Activated CD4-positive, alpha-beta T cell treated with anti-CD3 and anti-CD28 coated beads, Interleukin-2, amount 50 U/mL, for 16 hours (primary cell): ENCODE measurements at places on chromosomes 16 and 17.

DNA sequence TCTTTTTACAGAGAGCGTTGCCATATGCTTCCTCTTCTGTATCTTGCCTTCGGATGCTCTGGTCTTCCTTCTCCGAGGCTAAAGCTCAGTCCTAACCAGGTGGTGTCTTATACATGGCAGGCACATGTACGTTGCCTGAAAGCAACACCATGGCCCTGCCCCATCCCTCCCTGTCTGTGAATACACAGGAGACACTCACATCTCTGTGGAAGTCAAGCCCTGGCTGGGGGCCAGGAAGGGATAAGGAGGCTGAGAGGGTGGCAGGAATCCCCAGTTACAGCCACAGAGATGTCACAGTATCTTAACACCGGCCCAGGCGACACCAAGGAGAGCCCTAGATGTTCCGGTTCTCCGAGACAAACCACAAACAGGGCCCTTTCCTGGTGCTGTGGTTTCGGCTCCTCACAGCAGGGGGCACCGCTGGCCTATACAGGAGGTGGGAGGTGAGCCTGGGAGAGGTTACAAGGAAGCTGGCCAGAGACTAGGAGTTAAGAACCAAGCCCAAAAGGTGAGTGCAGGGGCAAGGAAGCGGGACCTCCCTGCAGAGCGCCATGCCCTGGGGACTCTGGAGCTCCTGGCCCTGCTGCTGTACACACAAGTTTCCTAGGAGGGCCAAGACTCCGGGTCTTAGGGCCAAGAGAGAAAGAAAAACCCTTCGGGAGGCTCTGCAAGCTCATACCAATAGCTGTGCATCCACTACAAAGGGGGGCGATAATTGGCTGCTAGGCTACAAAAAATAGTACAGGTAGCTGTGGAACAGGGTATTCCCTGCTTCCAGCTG lies 41.7 kb downstream of the SRL start:
- peak; percentile 17 for DNase-seq

- DNase-seq = peak; percentile 30
Measured at GRCh38 chr16:87931504-87931903, 4.8 kb downstream of the CA5A start.

GRCh38 chr17:4810696-4811290 lies 3.8 kb downstream of the PLD2 start:
- DNase-seq = no peak

DNA sequence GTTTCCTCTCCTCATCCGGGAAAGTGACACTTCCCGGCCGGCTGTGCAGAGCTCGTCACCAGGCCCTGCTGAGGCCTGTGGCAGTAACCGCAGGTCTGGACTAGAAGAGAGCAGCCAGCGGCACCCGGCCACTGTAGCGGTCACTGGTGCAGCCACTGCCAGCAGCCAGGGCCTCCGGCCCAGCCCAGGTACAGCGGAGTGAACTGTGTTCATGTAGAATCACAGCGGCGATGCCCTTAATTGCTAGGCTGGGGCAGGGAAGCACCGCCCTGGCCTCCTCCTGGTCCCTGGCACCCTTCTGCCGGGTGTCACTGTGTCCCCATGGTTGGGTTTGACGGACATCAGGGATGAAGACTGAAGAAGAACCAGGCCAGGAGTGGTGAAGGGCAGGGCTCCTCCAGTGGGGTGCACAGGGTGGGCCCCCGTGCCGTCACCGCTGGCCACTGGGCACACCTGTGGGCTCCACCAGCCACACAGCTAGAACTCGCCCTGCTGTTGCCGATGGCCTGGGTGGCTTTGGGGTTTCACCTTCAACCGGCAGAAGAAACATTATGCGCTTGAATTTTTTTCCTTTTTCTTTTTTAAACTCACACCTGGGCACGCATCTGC lies 165.2 kb upstream of the CHMP6 start:
- DNase-seq = no peak

DNA sequence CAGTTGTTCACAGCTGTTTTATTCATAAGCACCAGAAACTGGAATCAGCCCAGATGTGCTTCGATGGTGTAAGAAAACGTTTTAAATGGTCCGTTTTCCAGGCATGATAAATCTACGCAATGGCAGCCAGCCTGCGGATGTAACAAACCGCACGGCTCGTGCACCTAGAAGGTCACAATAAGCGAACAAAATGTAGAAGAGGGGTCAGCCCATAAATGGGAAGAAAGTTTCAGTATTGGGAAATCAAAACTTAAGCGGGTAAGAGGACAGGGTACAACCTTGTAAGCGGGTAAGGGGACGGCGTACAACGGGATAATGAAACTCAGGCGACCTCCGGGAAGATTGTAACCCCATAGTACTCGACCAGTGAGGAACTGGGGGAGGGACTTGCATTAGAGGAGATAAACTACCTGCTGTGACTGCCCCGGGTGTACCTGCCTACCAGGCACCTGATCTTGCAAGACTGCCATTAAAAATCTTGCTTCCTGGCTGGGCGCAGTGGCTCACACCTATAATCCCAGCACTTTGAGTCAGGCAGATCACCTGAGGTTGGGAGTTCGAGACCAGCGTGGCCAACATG lies 66.6 kb downstream of the ANKRD11 start:
- DNase-seq = no peak

DNA sequence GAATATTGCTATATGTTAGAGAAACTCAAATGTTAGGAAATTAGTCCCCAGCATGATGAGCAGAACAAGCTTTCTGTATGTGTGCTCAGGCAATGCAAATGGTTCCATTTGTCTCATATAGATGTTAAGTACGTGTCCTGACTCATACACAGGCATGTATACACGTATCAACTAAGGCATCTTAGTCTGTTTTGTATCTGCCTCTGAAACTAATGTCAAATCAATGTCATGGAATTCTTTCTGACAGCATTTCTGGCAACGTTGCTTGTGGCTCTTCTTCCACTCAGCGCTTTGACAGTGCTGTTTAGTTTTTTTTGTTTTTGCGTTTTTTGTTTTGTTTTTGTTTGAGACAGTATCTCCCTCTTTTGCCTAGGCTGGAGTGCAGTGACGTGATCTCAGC lies 111.9 kb downstream of the CNTNAP4 start:
- DNase-seq = no peak

DNA sequence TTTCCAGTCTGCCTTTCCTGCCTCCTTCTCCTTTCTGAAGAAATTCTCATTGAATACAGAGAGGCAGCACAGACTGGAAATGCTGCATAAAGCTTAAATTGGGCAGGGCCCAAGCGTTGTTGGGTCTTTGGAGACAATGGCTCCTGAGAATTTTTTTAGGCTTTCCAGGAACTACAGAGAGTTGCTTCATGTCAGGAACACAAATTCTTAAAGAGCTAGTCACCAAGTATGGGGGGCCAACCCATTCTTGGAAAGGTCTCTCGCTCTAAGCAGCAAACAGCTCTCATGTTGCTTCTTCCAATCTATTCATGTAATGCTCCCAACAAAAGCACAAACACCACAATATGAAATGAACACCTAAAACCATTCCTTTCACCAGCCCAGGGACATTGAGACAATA lies 6.9 kb downstream of the HNF1B start:
- DNase-seq = no peak
